NCI-H774 (cell line): ENCODE measurements at places on chromosomes 16 and 17.
A peak's percentile ranks its signal among the peaks of the same experiment; 100 is the strongest.

- no peak for DNase-seq
Measured at GRCh38 chr16:48542020-48542473, 67.9 kb downstream of the N4BP1 start.

GRCh38 chr17:47099451-47099986 lies 89.6 kb downstream of the CDC27 start:
- no peak for DNase-seq

GRCh38 chr17:43679911-43680310 lies 18.2 kb upstream of the MEOX1 start:
- no peak for DNase-seq

GRCh38 chr16:78311831-78312230 lies 212.4 kb downstream of the WWOX start:
- no peak for DNase-seq

- no peak for DNase-seq
Measured at GRCh38 chr16:88922114-88922825, 54.7 kb downstream of the CBFA2T3 start.

DNA sequence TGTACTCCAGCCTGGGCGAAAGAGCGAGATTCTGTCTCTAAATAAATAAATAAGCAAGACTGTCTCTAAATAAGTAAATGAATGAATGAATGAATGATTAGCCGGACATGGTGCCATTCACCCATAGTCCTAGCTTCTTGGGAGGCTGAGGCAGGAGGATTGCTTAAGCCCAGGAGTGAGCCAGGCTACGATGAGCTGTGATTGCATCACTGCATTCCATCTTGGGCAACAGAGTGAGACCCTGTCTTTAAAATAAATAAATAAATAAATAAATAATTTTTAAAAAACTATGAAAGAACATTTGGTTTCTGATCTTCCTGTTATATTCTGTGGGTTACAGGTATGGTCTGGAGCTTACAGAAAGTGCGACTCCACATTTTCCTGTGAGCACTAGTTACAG lies 65.0 kb downstream of the C17orf58 start:
- no peak for DNase-seq

DNA sequence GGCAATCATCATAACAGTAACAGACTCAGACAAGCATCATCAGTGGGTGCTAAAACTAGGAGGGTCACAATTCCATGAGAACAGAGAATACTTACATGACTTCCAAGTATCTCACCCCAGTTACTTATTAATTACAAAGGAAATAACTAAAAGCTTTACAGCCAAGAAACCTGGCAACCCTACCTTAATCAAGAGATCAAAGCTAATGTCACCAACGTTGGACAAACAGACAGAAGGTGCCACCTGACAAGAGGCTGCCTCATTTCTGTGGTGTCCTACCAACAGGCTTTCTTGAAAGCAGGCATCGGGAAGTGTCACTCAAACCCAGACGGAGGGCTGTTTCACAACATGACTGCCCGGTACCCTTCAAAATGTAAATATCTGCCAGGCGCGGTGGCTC lies 84.6 kb downstream of the RMI2 start:
- DNase-seq: no peak

- no peak for DNase-seq
Measured at GRCh38 chr17:39975801-39976200, 4.8 kb upstream of the PSMD3 start.

DNA sequence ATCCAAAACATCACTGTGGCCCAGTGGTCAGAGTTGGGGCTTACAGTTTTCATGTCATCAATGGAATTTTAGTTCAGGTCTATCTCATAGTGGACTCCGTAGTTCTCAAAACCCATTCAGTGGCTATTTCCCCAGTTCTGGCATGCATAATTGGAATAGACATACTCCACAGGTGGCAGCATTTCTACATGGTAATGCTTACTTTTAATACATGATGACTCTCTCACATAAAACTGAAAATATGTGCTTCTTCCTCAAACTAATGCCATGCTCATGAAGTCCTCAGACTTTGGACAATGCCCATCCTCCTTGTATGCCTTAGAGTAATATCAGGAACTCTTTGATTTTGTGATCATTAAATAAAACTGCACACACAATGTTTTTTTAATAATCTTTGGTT lies 857.4 kb upstream of the GOT2 start:
- no peak for DNase-seq

GRCh38 chr16:72084445-72084844 lies 9.0 kb downstream of the TXNL4B start:
- DNase-seq: no peak

- no peak for DNase-seq
Measured at GRCh38 chr17:79325709-79326430, 251.2 kb downstream of the ENGASE start.

GRCh38 chr17:45440161-45440778 lies 7.6 kb upstream of the ARHGAP27 start:
- DNase-seq: peak; percentile 4

GRCh38 chr16:28549301-28549899 lies 4.3 kb upstream of the SGF29 start:
- no peak for DNase-seq
